ENCODE measurements at places on chromosomes 6 and 20.

DNA sequence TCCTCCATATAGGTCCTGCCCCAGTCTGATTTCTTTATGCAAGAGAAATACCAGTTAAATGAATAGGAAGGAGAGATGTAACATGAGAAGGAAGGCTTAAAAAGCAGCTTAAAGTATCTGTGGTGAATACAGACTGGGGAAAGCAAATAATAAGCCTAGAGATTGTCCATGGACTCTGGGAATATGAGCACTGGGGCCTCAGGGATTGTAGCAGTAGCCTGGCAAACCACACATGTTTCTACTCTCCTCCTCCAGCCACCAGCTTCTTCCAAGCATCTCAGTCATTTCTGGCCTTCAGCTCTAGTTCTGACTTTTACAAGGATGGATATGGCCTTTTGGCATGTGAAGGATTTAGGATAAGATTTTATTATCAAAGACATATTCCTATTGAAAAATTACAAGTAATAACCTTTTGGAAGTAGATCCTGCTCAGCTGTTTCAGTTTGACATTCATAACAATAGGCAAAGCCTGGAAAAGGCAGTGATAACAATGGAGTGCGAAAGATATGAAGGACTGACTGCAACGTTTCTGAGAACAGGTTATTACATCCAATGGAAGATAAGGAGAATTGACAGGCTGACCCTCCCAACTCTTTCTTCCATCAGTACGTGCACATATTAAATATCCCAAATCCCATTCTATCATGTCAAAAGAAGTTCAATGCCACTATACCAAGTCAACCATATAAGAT lies 41.6 kb downstream of the CYP39A1 start:
- no peaks in the 10 kb centered on the region for H3K4me1 ChIP-seq
- no peak for DNase-seq
- no peaks in the 10 kb centered on the region for H3K27me3 ChIP-seq

- H3K36me3 ChIP-seq, result no peaks in the 10 kb centered on the region
- no peak for DNase-seq
- H3K27ac ChIP-seq, result no peak overlapping the region
- H3K4me1 ChIP-seq, result peaks cover 46% of the 10 kb centered on the region
- H3K27me3 ChIP-seq, result no peaks in the 10 kb centered on the region
Observed at GRCh38 chr6:134634966-134635365, 314.9 kb downstream of the ALDH8A1 start.

DNA sequence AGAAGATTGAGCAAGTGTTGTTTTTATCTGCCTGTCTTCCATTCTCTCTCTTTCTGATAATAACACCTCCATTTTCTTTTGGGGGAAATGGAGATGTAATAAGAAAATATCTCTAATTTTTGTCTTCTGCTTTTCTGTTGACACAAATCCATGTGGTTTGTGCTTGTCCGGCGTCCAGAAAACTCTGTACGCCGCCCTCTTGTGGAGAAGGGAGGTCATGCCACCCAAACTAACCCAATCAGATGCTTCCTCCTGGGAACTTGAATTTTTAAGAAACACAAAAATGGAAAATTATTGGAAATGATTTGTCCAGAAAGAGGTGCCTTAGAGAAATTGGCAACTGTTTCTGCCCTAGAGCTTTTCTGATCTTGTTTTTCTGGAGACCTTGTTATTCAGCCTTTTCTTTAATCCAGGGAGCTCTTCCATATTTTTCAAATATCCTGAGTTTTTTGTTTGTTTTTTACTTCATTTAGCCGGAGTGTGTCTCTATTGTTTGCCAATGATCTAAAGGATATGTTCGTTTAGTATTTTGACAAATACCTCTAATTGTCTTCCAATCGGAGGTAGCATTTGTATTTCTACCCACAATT lies 17.8 kb upstream of the FNDC1 start:
- H3K36me3 ChIP-seq, result no peaks in the 10 kb centered on the region
- H3K27ac ChIP-seq, result no peak overlapping the region
- peak; percentile 34 for DNase-seq

GRCh38 chr20:61880706-61881105 lies 185.0 kb downstream of the TAF4 start:
- no peak overlapping the region for H3K27ac ChIP-seq
- H3K4me3 ChIP-seq, result no peak overlapping the region

DNA sequence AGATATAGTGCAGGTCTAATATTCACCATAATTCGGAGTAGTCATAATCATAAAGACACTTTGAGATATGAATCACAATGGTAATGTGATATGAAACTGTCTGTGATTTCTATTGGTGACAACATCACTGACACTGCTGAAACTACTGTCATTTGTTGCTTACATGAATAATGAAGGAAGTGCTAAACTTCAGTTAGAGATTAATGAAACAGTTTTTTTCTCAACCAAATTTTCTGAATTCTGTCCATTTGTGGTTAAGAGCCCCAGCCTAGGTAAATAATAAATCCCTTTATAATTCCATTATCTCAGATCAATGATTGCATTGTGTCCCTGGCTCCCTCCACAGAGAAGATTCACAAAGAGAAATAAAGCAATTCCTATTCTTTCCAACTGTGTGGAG lies 122.6 kb downstream of the HIVEP2 start:
- no peak for DNase-seq
- H3K27me3 ChIP-seq, result no peaks in the 10 kb centered on the region
- no peak overlapping the region for H3K27ac ChIP-seq
- no peak overlapping the region for H3K4me3 ChIP-seq
- H3K4me1 ChIP-seq, result peaks cover 9% of the 10 kb centered on the region

GRCh38 chr20:19918965-19919329 lies 98.2 kb upstream of the NAA20 start:
- no peaks in the 10 kb centered on the region for H3K4me1 ChIP-seq
- no peak for DNase-seq
- no peaks in the 10 kb centered on the region for H3K36me3 ChIP-seq
- H3K4me3 ChIP-seq, result no peak overlapping the region
- no peak overlapping the region for H3K27ac ChIP-seq
- H3K27me3 ChIP-seq, result no peaks in the 10 kb centered on the region

GRCh38 chr6:34529665-34530327 lies 26.3 kb downstream of the SPDEF start:
- no peak overlapping the region for H3K4me3 ChIP-seq
- DNase-seq, result no peak
- H3K27me3 ChIP-seq, result no peaks in the 10 kb centered on the region
- no peaks in the 10 kb centered on the region for H3K36me3 ChIP-seq

GRCh38 chr6:42071881-42072583 lies 21.7 kb downstream of the TAF8 start:
- no peak overlapping the region for H3K4me3 ChIP-seq
- H3K36me3 ChIP-seq, result no peaks in the 10 kb centered on the region
- no peak overlapping the region for H3K27ac ChIP-seq
- H3K4me1 ChIP-seq, result no peaks in the 10 kb centered on the region
- no peak for DNase-seq
- no peaks in the 10 kb centered on the region for H3K27me3 ChIP-seq

- H3K36me3 ChIP-seq, result no peaks in the 10 kb centered on the region
- DNase-seq, result no peak
- no peak overlapping the region for H3K27ac ChIP-seq
- no peaks in the 10 kb centered on the region for H3K27me3 ChIP-seq
Observed at GRCh38 chr6:85402071-85402470, 47.8 kb upstream of the NT5E start.

DNA sequence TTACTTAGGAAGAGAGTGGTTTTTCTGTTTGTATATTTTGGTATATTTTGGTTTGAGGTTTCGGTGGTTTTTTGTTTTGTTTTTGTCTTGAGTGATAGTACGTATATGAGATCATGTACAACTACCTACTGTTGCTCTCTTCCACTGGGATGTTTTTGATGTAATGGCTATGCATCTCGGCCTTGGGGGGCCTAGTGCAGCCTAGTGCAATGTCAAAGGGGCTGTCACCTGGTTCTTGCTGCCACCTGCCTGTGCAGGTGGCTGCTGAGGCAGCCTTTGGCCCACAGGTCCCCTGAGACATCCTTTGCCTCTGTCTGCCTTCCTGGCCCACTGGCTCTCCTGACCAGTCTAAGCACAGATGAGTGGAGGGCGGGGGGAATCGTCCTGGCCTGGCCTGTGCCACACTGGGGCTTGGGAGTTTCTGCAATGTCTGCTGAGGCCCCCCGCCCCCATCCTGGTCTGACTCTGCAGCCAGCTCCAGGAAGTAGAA lies 546.6 kb downstream of the CD83 start:
- no peaks in the 10 kb centered on the region for H3K27me3 ChIP-seq
- H3K4me1 ChIP-seq, result peaks cover 34% of the 10 kb centered on the region
- no peak overlapping the region for H3K4me3 ChIP-seq
- DNase-seq, result peak; percentile 83
- no peaks in the 10 kb centered on the region for H3K36me3 ChIP-seq
- peak overlapping the region; percentile 46 for H3K27ac ChIP-seq

DNA sequence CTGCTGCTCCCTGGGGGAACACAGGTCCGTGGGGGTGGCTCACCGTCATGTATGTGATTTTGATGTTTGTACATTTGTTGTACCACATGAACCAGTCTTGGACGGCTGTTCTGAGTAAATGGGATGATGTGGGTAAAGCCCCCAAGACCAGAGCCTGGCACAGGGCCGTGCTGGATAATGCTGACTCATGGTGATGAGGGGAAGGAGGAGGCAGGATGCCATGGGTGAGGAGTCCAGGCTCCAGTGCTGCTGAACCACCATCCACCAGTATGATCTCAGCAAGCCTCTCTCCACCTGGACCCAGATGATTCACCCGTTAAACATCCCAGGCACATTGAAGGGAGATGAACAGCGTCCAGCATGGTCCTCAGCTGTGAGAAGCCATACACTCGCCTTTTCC lies 9.6 kb upstream of the APCDD1L start:
- DNase-seq, result no peak
- no peak overlapping the region for H3K4me3 ChIP-seq
- no peaks in the 10 kb centered on the region for H3K36me3 ChIP-seq
- no peaks in the 10 kb centered on the region for H3K4me1 ChIP-seq
- peaks cover 32% of the 10 kb centered on the region for H3K27me3 ChIP-seq

GRCh38 chr20:22799687-22800086 lies 215.3 kb upstream of the FOXA2 start:
- DNase-seq, result no peak
- H3K4me3 ChIP-seq, result no peak overlapping the region
- H3K27me3 ChIP-seq, result no peaks in the 10 kb centered on the region
- no peaks in the 10 kb centered on the region for H3K36me3 ChIP-seq

- H3K36me3 ChIP-seq, result no peaks in the 10 kb centered on the region
- H3K27ac ChIP-seq, result no peak overlapping the region
- DNase-seq, result no peak
- no peaks in the 10 kb centered on the region for H3K27me3 ChIP-seq
- no peak overlapping the region for H3K4me3 ChIP-seq
Observed at GRCh38 chr20:7585126-7585679, 355.1 kb downstream of the HAO1 start.

DNA sequence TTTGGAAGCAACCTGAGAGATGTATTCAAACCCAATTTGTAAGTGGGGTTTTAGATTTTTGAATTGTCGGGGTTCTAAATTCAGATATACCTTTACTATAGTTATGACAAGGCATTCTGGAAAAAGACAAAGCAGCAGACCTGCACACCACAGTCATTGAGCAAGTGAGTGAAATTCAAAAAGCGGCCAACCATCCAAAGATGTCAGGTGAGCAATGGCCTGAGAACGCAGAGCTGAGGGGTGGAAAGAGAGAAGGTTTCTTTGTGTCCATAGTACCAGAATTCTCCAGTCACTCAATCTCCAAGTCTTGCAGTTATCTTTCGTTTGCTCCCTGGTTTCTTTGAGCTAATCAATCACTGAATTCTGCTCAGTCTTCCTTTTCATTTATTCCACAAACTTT lies 1.8 kb upstream of the FRK start:
- no peaks in the 10 kb centered on the region for H3K27me3 ChIP-seq
- H3K4me3 ChIP-seq, result no peak overlapping the region
- no peak for DNase-seq
- peaks cover 5% of the 10 kb centered on the region for H3K4me1 ChIP-seq
- no peaks in the 10 kb centered on the region for H3K36me3 ChIP-seq
- H3K27ac ChIP-seq, result no peak overlapping the region

GRCh38 chr6:83514866-83515466 lies 2.6 kb downstream of the PRSS35 start:
- no peak overlapping the region for H3K4me3 ChIP-seq
- H3K27me3 ChIP-seq, result no peaks in the 10 kb centered on the region
- no peaks in the 10 kb centered on the region for H3K36me3 ChIP-seq

- no peak overlapping the region for H3K4me3 ChIP-seq
- H3K27me3 ChIP-seq, result no peaks in the 10 kb centered on the region
- no peak for DNase-seq
- H3K4me1 ChIP-seq, result no peaks in the 10 kb centered on the region
- H3K36me3 ChIP-seq, result no peaks in the 10 kb centered on the region
Observed at GRCh38 chr20:53677447-53678314, 84.0 kb upstream of the ZNF217 start.

- H3K4me1 ChIP-seq, result no peaks in the 10 kb centered on the region
- no peak for DNase-seq
Observed at GRCh38 chr6:157613011-157613522, 210.0 kb upstream of the SNX9 start.

DNA sequence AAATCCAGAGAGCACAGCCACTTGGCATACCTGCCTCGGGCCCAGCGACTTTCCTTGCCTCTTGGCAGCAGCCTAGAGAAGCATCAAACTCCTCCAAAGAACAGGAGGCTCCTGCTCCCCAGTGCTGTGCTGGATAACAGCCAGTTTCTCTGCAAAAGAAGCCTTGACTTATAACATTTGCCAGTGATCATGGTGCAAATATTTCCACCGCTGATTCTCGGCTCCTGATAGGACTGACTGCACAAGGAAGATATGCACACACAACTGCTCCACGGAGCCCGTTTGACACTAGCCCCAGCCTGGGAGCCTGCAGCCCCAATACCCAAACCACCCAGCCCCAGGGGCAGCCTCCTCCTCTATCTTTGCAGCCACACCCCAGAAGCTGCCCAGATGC lies 17.5 kb downstream of the ACSS1 start:
- no peaks in the 10 kb centered on the region for H3K36me3 ChIP-seq
- H3K27me3 ChIP-seq, result no peaks in the 10 kb centered on the region
- H3K4me3 ChIP-seq, result no peak overlapping the region
- peaks cover 35% of the 10 kb centered on the region for H3K4me1 ChIP-seq

- no peak overlapping the region for H3K27ac ChIP-seq
- no peaks in the 10 kb centered on the region for H3K27me3 ChIP-seq
- H3K36me3 ChIP-seq, result no peaks in the 10 kb centered on the region
- no peaks in the 10 kb centered on the region for H3K4me1 ChIP-seq
- H3K4me3 ChIP-seq, result no peak overlapping the region
- DNase-seq, result no peak
Observed at GRCh38 chr6:167687116-167687725, 139.5 kb upstream of the AFDN start.

DNA sequence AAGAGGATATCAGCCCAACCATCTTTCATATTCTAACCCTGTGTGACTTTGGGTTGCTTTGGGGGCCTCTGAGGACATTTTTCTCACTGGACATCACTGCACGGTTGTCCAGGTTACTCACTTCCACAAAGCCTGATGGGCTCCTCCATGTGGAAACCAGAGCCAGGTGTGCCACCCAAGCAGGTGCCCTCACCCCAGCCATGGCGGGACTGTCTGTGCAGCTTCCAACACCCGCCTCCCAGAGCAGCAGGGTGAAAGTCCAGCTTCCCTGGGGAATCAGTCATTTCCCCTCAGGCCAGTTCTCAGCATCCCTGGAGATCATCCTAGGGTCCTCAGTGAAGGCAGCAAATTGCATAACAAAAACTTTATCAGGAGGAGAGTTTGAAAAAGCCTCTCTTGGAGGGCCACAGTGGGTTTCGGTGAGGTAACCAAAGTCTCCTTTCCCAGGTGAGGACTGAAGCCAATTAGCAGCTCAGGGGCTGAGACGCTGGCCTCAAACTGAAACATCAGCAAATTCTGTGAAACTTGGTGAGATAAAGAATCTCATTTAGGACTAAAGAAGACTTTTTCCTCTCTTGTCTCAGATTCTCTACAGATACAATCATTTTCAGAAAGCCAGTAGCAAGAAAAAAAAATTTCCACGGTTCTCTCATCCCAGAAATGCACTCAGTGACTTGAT lies 289.6 kb upstream of the CDH4 start:
- no peaks in the 10 kb centered on the region for H3K27me3 ChIP-seq
- no peak overlapping the region for H3K4me3 ChIP-seq
- DNase-seq, result peak; percentile 57
